ENCODE measurements at places on chromosomes 1 and 21.

DNA sequence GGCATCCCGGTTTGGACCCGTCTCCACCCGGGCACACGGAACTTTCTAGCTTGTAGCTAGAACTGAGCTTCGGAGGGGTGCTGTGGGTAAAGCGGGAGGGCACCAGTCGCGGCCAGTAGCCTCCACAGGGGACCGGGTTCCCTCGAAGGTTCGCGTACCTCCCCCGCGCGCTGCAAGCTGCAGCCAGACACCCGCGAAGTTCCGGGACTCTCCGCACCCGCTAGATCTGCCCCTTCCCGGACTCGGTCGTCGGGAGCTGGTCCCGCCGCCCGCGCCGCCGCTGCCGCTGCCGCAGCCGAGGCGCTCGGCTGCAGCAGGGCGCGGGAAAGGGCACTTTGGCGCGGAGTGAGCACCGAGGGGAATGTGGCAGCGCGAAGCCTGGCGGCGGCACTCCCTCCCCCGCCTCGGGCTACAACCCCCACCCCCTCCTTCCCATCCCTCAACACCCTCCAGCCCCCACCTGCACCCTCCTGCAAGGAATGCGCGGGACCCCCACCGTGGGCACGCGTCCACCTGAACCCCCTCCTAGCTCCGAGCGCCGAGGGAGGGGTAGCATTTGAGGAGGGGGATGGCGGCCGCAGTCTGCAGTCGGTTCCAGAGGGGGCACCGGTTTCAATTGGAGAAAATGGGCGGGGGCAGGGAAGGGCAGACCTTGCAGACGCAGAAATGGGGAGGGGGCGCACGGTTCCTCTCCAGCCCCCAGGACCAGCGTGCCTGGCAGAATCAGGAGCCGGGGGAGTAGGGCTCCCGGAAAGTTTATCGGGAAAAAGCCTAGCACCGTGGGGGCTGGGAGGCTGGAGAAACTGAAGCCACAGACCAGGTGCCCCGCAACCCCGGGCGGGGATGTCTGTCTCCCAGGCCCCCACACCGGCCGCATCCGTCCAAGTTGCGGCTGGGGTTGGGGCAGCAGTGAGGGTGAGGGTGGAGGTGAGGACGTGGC, 968 bp downstream of the CSMD2 start:
- DNase-seq: no peak

DNA sequence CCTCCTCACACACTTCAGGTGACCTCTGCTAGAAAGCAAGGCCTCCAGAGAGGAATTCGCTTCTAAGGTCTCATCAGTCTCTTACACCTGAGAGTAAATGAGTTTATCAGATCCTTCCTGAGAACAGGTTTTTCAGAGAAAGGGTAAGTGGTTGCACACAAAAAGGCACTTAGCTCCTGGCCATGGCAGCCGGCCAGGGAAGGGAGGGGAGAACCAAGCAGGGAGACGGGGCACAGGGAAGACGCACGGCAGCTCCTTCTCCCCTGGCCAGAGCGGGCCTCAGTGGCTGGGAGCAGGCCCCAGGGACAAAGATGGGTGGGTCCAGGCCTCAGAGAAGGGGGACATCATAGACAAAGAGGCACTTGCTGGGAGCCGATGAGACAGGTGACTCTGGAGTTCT, 3.6 kb upstream of the TNNT2 start:
- DNase-seq: no peak

GRCh38 chr1:24199291-24199900, 12.3 kb upstream of the IFNLR1 start:
- peak; percentile 57 for DNase-seq

- DNase-seq: no peak
Observed at GRCh38 chr1:229030630-229031029, 240.3 kb upstream of the RAB4A start.

- DNase-seq: no peak
Observed at GRCh38 chr1:198856601-198857000, 217.8 kb downstream of the PTPRC start.

DNA sequence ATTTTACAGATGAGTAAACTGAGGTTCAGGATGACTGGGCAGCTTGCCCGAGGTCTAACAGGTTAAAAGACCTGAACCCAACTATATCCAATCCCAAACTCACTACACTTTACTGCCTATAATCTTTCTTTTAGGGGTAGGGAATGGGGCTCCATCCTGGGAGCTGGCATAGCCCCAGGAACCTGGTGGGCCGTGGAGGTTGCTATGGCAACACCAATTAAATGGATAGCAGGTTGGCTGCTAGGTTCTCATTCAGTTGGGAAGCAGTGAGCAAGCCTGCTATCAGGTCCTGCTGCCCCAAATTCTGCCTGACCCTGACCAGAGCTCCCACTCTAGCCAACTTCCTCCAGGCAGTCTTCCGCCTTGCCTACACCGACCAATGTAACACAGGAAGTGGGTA, 40.9 kb downstream of the LRP8 start:
- no peak for DNase-seq

GRCh38 chr1:107648071-107648470, 316.9 kb downstream of the VAV3 start:
- no peak for DNase-seq

DNA sequence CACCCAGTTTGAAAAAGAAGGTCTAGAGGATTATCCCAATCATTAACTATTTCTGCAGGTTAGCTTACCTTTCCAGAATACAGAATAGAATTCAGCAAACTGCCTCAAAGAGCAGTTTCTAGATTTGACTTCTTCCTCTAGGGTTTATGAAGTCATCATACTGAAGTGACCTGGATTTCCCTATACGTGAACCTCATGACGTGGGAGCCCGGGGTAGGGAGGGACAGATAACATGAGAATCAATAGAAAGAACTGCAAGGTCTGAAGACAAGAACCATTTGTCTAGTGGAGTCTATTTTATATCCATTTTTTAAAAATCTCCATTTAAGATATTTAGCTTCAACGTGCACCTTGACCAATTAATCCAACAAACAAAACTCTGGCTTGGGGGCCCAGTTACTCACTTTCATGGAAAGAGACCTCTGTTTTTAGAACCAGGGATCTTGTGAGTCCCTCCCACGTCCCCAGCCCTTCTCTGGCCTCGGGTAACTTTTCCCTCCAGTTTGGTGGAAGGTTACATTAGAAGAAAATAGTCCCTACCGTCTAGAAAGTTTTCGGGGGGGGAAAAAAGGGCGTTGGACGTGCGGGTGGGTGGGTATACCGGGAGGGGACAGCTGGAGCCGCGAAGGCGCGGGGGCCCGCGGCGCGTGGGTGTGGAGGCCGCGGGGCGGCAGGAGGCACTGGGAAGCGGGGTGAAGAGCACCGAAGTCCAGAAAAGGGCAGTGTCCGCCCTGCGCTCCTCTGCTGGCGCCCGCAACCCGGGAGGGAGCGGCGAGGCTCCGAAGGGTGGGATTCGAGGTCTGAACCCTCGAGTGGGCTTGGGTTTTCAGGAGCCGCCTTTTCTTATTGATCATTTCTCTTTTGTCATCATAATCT, 13.8 kb upstream of the POGZ start:
- no peak for DNase-seq

DNA sequence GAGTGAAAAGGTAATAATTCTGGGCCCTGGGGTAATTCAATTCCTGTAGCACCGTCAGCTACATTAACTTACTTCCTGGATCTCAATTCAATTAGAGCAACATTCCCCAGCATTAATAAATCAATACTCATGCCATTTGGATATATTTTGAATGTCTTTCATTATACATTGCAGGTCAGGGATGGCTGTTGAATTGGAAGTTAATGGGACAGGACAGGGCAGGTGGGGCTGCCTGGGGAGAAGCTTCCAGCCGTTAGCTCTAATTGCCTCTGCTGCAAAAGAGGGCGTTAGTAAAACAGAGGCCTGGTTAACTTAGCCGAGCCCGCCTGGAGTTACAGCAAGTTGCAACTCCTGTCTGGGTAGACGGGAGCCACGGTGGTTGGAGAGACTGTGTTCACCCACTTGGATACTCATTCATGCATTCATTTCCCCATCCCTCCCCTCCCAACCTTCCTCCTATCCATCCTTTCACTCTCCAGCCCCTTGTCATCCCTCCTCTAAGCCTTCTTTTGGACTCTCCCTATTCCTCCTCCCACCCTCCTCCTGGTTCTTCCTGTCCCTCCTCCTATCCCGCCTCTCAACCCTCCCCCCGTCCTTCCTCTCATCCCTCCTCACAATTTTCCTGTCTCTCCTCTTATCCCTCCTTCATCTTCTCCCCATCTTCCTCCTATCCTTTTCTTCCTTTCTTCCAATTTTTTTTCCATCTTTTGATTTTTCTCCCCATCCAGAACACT, 137.6 kb upstream of the RUNX3 start:
- DNase-seq: no peak

GRCh38 chr1:44947063-44947773, 39.2 kb downstream of the EIF2B3 start:
- DNase-seq: no peak

GRCh38 chr1:43463479-43463878, 9.7 kb upstream of the HYI start:
- DNase-seq: no peak

DNA sequence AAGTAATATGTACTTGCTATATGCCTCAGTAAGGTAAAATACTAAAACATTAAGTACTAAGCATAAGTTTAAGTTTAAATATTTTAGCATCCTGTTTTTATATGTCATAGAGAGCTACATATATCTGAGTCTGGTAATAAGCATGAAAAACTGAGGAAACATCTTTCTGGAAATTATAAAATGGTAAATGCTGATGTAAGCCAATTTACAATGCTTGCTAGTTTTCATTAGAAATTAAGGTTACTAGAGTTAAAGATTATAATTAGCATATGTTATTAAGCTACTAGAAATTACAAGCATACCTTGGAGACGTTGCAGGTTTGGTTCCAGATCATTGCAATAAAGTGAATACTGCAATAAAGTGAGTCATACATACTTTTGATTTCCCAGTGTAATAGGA, 477.0 kb upstream of the LRRC7 start:
- DNase-seq: no peak

GRCh38 chr1:67839826-67840225, 6.6 kb upstream of the GNG12 start:
- no peak for DNase-seq

Measured in stimulated activated CD8-positive, alpha-beta memory T cell treated with anti-CD3 and anti-CD28 coated beads, Interleukin-2, amount 100 ng/mL, for 1 hour (primary cell).